ENCODE measurements at places on chromosomes 3 and 15.

DNA sequence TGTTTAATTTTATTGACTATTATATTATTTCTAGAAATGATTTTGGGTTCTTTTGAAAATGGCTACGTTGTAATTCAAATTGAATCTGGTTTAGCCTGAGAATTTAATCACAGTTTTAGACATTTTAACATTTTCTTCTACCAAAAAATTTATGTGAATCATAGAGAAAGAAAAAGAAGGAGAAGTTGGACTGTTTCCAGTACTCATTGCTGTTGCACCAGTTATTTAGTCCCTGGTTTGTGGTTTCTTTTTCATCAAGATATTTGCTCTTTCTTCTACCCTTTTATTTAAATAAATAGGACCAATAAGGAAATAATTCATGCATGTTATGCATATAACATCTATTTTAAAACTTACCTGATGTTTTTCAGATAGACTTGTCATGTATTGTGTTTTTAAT lies 1337.1 kb downstream of the ROBO1 start:
- no peak for DNase-seq

DNA sequence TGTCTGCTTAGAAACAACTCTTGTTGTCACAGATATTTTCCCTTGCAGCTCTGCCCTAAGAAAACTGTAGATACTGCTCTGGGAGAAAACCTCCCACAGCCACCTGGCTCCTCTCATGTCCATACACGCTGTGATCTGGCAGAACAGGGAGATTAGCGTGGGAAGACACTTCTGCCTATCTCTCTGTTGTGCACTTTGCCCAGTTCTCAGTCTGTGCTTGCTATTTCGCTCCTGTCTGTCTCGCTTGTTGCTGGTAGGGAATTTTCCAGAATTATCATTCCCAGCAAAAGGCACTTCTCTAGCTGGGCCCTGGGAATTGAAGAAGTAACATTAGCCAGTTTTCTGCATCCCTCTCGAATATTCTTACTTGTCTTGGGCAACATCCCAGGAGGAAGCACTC lies 8.1 kb upstream of the GATM start:
- DNase-seq, result no peak

DNA sequence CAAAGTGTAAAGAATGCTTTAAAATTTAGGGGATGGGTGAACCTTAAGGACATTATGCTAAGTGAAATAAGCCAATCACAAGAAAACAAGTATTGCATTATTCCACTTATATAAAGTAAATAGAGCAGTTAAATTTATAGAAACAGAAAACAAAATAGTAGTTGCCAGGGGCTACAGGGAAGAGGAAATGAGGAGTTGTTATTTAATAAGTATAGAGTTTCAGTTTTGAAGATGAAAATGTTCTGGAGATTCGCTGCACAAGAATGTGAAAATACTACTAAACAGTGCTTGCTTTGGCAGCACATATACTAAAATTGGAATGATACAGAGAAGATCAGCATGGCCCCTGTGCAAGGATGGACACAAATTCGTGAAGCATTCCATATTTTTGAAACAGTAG lies 32.0 kb downstream of the DNAH12 start:
- DNase-seq, result no peak

DNA sequence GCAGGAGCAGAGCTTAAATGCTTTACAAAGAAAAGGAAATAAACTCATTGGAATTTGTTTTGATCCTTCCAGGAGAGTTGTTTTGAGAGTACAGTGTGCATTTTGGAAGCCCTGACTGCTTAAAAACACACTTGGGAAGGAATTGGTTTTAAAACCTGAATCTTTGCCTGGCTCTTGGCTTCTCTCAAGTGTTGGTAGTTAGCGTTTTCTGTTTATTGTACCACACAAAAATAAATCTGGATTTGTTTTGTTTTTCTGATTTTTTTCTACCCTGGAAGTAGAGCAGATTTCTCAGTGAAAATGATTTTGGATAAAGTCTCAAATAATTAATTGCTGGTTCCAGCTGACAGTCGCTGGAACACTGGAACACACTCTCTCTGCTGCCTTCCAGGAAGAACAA lies 90.6 kb downstream of the CHST2 start:
- no peak for DNase-seq

GRCh38 chr15:90219421-90220141 lies 14.2 kb downstream of the CIB1 start:
- peak; percentile 19 for DNase-seq

DNA sequence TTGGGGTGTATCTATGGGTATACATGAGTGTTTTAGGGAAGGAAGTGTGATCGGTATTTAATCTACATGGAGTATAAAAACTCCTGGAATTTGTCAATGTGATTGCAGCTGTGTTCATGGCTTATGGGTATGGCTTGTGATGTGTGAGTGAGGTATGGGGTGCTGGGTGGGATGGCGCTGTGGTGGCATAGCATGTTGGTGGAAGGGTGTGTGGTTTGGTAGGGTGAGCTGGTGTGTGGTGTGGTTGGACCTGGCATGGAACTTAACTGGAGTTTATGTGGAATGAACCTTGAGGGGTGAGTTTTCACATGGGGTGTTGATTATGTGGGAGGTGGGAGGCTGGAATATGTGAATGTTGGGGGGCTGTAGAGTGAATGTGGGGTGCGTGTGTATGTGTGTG lies 492 bp upstream of the MOBP start:
- no peak for DNase-seq

DNA sequence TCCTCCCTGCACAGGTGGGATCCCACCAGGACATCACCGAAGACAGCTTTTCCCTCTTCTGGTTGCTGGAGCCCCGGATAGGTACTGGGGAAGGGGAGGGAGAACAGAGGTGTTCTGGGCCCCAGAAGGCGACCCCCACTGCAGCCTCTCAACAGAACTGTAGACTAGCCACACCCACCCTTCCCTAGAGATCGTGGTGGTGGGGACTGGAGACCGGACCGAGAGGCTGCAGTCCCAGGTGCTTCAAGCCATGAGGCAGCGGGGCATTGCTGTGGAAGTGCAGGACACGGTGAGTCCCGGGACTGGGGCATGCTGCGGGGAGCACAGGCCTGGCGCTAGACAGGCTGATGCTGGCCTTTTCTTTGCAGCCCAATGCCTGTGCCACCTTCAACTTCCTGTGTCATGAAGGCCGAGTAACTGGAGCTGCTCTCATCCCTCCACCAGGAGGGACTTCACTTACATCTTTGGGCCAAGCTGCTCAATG lies 809 bp downstream of the NDUFAF3 start:
- no peak for DNase-seq

GRCh38 chr3:45896956-45897355 lies 10.6 kb downstream of the CCR9 start:
- DNase-seq, result no peak

DNA sequence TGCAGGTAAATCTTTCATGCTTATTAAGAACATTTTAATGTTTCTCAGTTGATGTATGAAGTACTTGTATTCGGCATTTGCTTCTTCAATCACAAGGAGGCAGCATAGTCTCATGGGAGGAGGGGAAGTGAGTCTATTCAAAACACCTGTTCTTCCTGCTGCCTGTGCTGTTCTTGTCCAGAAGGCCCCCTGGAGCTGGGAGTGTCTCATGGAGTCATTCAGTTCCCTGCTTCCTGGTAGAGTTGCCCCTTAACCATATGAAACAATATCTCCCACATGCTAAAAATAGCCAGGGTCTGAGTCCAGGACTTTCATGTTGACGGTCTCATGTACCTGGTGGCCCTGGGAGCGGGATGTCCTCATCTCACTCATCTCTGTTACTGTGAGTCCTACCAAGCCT lies 15.5 kb upstream of the PPP1R2 start:
- DNase-seq, result no peak

DNA sequence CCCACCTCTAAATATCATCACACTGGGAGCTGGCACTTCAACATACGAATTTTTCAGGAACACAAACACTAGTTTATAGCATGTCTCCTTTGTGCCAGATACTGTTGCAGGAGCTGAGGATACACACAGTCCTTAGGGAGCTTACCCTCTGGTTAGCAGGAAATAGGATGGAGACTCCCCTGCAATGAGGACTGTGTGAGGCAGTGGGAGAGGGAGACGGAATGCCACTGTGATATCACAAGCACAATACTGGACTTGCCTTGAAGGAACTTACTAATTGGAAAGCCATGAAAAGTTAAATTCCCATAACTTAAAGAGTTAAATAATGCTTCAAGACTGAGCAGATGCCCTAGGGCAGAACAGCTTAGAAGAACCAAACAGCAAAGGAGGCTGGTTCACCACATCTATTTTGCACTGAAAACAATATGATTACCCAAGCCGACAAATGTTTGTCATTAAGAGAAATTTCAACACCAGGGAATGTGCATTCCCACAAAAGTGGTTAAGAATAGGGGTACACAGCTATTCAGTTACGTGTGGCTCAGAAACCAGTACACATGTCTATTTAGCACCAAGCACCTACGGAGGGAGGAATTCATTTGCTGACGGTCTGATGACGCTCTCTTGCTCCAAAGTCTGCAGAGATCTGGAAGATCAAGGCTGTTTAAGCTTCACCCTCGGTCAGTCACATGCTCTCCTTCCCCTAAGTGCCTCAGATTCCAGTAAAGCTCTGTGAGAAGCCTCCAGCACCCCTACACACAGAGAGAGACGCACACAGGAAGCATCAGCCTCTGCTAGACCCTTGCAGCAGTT lies 5.2 kb downstream of the TBC1D2B start:
- no peak for DNase-seq

DNA sequence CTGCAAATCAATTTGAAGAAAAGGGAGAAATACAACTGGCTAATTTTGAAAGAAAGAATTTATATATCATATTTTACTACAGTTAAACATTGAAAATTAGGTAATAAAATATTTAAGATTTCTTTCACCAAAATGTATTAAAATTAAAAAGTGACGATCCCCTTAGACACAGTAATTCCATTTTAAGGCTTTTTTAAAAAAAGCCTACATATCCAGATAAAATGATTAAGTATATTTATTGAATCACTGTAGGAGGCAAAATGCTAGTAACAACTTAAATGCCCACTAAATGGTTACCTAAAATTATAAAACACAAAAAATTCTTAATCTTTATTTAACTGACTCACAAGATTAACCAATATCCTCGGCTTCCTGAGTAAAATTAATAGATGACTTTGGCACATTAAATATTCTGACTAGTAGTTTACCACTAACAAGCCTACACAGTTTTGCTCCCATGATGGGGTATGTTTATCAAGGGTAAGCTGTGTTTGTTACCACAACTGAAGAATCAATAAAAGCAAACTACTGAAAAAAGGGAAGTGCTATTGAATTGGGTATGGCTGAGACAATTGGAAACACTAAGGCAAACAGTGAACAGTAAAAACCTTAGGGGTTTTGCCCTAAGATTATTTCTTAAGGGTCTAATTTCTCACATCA lies 28.4 kb downstream of the ANKRD28 start:
- DNase-seq, result no peak

DNA sequence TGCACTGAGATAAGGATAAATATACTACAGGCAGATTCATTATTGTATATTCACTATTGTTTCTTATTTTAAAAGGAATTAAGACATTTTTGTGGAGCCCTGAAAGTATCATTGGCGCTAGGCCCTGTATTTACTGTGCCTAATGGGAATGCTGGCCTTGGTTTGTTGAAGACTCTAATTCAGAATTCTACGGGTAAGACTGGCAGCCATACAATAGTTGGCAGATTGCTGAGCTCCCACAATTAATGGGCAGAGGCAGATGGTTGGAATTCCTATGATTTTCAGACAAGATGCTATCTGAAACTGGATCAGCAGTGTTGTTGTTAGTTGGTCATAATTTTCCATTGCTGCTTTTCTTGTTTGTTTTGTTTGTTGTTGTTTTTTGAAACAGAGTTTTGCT lies 14.7 kb downstream of the PGBD4 start:
- no peak for DNase-seq

DNA sequence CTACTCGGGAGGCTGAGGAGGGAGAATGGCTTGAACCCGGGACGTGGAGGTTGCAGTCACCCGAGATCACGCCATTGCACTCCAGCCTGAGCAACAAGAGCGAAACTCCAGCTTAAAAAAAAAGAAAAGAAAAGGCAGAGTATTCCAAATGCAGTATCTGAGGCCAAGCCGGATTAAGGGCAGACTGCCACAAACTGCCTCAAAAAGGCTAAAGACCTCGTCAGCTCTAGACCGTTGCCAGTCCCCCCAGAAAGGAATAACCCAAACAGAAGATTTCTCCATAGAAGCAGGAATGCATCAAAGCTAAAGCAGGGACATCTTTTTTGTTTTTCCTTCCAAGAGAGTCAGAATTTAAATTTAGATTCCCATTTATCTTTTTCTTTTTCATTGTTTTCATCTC lies 72.9 kb downstream of the TM4SF4 start:
- DNase-seq, result no peak

- DNase-seq, result no peak
These were observed 203.8 kb upstream of the CD96 start for GRCh38 chr3:111338059-111338698.

DNA sequence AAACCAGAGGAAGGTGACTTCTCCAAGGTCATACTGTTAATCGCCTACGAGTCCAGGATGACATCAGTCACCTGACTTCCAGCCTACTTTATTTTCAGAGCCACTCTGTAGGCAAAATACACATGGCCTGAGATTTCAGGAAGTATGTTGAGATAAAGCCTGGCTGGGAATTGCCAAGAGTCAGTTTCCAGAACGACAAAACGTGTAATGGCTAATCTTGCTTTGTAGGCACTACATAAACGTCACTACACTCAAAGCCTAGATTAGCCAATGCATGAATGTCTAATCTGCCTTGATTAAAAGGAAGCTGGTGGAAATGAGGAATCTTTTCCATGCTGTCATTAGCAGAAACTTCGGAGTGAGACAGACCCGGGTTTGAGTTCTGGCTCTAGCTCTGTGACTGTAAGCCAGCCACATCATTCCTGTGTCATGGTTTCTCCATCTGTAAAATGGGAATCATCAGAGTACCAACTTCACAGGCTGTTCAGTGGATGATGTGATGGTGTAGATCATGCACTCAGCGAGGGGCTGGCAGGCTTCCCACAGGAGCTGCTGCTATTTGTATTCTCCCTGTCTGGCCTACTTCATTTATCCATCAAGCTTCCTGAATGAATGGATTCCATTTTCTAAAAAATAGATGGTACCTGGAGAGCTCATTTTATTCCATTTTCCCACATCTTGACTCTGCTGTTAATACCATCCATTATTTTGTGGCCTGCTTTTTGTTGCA lies 241.9 kb downstream of the XXYLT1 start:
- no peak for DNase-seq

DNA sequence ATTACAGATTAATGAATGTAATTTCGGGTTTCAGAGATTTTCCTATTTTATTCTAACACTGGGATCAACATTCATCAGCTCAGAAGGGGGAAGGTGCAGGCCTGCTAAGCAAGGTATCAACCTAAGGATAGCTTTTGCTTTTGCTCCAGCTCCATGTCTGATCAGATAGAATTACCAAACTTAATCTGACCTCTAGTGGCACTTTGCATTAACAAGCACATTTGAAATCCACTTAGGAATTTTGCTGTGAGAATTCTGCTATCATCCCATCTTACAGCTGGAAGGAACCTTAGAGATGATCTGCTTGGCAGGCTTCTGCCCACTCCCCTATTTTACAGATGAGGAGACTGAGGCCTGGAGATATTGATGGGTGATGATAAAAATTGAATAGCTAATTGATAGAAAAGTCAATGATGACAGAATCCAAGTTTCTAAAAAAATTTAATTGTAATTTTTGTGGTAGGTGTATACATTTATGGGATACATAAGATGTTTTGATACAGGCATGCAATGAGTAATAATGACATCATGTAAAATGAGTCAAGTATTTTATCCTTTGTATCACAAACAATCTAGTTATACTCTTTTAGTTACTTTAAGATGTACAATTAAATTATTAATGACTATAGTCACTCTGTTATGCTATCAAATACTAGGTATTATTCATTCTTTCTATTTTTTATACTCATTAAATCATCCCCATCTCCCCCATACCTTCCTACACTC lies 209.2 kb upstream of the ZPLD1 start:
- DNase-seq, result no peak

- no peak for DNase-seq
These were observed 108.2 kb upstream of the PROK2 start for GRCh38 chr3:71893122-71893521.

All from stimulated activated CD4-positive, alpha-beta T cell treated with anti-CD3 and anti-CD28 coated beads, Interleukin-15, amount 100 ng/mL, for 1 hour (primary cell).